Stimulated activated CD8-positive, alpha-beta memory T cell treated with anti-CD3 and anti-CD28 coated beads, Interleukin-4, amount 100 ng/mL, for 1 hour (primary cell): ENCODE measurements at places on chromosomes 4 and X.

DNA sequence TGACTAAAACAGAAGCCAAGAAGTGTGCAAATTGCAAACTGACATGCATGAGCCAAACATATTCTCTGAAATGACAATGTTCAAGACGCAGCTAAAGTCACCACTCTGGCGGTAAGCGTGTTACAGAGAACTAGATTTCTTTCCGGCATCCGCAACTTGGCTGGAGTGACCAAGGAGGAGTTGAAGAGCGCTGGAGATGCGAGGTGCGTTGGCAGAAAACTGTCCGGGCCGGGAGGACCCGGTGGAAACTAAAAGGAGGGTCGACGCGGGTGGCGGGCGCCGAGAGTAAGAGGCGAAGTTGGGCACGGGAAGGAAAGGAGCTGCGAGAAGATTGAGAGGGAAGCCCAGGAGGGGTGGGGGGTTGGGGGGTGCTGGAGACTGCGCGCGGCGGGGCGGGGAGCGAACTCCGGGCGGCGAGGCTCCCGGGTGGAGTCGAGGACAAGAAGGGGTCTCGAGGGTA is 807 bp downstream of the SEL1L3 start:
- DNase-seq: no peak

DNA sequence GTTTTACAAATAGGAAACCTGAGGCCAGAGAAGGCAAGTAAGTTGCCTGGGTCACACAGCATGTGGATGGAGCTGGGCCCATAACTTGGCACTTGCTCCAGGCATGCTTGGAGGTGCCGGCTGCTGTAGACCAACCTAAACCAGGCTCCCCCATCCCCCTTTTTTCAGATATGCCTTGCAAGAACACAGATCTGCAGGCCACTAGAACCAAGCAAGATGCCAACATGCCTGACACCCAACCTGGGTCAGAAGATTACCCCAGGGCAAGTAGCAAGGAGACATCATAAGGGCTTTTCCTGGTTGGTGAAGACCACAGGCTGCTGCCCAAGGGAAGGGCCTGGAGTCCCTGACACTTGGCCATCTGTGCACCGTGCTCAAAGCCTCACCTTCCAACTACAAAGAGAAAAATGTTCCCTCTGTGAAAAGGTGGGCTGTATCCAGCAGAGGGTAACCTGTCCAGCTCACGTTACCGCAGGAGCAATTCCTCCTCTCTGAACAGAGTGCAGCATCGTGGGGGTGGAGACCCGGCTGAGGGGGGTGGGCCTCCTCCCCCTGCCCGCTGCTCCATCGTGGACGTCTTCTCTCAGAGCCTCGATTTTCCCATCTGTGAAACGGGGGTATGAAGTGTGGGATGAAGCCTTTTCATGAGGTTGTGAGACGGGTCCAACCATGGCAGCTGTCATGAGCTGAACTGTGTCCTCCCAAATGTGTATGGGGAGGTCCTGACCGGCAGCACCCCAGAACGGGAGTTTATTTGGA is 23.0 kb downstream of the HMX1 start:
- no peak for DNase-seq

DNA sequence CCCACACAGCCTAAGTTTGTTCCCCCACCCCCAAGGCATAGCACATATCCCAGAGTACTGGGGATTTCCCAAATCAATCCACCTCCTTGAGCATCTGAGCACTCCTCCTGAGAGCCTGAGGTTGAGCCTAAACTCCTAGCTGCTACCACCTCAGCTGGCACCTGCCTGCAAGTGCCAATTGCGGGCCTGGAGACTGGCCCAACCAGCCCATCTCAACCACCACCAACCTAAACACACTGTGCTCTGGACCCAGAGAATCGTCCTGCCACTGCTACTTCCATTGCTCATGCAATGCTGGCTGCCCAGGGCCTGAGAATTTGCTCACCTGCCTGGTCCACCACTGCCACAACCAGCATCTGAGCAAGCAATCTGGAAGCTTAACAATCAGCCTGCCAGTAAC is 177.1 kb downstream of the FGF13 start:
- no peak for DNase-seq

- no peak for DNase-seq
Measured at GRCh38 chr4:122552898-122553297, 68.0 kb downstream of the IL21 start.

DNA sequence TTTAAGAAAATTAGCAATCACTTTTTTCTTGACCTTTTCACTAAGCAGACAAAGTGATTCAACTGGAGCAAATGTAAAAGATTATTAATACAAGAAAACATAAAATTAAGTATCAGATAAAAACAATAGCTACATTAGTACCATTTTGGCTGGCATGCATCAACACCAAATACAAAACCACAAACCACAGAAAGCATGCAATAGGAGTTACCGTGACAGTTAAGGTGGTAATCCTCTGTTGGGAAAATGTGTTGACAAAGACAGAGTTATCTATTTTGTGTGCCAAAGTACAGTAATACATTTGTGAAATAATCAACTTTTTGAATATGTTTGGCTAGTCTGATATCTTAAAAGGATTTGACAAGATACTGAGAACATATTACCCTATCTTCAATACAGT is 89.8 kb upstream of the ETNPPL start:
- DNase-seq: no peak

GRCh38 chr4:52407545-52407944 is 251.6 kb downstream of the USP46 start:
- no peak for DNase-seq

DNA sequence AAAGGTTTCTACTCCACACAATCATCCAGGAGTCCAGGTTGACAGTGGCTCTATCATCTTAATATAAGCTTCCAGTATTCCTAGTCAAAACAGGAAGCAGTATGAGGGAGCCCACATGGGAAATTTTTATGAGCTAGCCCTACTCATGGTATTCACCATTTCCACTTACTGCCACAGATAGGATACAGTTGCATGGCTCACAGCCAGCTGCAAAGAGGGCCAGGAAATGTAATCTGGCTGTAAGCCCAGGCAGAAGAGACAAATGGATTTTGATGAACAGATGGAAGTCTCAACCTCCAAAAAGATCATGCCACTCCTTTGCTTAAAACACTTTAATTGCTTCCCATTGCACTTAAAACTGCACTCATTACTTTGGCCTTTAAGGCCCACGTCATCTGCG is 150.6 kb downstream of the ADAMTS3 start:
- no peak for DNase-seq

DNA sequence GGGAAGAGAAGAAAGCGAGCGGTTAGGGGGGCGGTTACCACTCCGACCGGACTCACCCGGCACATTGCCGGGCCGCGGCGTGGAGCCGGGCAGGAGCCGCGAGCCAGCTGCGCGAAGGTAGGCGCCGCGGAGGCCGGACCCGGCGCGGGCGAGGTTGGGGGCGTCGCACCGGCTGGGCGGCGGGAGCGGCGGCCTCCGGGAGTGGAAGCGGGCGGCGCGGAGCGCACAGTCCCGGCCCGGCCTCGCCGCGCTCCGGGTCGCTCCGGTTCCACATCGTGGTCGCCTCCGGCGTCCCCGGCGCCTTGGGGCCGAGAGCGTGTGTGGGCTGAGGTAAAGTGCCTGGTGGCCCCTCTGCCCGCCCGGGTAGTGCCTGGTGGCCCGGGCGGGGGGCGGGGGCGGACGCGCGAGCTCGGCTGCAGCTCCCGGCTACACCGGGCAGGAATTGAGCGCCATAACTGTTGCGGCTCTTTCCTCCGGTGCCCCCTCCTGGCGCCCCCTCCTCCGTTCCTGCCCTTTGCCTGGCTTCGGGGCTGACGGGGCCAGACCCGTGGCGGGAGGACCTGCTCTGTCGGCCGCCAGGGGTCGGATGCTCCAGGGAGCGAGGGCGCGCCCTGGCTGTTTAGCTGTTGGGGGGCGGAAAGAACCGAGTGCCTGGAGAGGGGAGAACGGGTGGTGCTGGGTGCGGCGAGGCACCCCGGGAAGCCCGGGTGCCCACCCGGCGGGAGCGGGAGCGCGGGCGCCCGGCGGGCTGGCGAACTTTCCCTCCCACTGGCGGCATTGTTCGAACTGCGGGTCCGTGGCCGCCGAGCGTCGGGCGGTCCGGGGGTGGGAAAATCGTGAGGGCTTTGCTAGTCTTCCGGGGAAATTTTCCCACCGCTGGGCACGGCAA is 626 bp downstream of the JADE3 start:
- DNase-seq: no peak

GRCh38 chr4:4446434-4446833 is 59.5 kb downstream of the NSG1 start:
- no peak for DNase-seq

DNA sequence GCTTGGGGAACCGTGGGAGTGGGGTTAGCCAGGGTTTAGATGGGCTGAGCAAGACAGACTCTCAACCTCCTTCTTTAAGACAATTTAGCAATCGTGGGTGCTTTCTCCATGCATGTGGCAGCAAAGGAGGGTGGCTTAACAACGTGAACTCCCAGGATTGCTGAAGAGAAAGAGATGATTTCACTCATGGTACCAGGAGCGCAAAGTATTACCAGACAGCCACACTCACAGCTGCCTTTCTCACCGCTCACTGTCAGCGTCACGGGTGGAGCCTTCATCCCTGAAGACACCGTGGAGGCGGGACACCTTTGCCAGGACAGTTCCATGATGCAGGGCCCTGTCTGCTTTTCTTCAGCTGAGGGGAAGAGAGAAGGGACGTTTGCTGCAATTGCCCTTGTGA is 212.5 kb upstream of the PSAPL1 start:
- no peak for DNase-seq

DNA sequence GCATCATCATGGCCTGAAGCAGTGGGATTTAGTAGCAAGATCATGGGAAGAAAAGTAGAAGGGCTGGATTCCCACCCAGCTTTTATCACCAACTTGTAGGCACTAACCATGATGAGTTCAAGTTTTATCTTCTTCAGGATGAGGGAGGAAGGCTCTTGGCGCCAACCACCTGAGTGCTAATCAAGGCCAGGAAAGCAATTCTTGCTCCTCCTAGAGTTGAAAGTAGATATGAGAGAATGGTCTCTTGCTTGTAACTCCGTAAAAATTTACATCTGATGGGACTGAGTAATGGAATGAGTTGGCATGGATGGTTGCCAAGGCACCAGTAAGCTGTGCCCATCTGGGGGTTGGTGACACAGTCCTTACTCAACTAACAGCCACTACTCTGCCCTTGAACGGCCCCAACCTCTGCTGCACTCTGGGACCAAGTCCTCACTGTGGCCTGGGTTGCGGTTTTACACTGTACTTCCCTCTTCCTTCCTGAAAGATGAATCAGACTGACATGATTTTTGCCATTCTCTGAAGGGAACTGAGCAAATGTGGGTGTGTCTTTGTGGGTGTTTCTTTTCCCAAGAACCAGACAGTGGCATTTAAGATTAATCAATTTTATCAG is 39.4 kb upstream of the NDP start:
- peak; percentile 5 for DNase-seq

- no peak for DNase-seq
Measured at GRCh38 chr4:24594887-24595286, 10.5 kb upstream of the DHX15 start.

DNA sequence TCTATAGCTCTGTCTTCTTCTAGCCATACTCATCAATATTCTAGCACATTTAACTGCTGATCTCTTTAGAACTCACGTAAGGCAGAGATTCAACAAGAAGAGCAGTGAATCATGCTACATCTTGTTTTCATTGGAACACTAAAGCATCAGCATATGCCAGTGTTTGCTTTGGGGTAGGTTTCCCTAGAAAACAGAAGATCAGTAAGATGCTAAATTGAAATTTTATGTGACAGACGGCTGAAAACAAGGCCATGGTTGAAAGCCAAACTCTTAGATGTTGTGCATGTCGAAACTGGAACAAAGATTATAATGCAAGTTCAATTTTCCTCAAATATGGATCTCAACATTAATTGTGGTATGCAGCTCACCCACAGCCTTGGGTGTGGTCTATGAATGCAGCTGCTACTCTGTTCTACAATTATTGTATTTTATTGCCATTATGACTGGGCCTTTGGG is 107.6 kb downstream of the PDLIM5 start:
- no peak for DNase-seq

- DNase-seq: no peak
Measured at GRCh38 chr4:147773261-147774184, 41.6 kb downstream of the ARHGAP10 start.

GRCh38 chrX:2696698-2697215 is 5.7 kb downstream of the CD99 start:
- peak; percentile 33 for DNase-seq

GRCh38 chrX:9352694-9353411 is 112.0 kb upstream of the TBL1X start:
- no peak for DNase-seq

DNA sequence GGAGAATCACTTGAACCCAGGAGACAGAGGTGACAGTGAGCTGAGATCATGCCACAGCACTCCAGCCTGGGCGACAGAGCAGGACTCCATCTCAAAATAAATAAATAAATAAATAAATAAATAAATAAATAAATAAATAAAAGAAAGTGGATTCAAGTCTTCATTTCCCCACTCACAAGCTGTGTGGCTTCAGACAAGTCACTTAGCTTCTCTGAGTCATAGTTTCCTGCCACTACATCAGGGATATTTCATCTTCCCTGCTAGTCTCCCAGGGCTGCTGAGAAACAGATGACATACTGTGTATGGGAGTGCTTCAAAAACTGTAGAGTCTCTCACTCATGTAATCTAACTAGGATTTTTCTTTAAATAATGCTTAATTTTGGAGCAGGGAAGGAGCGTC is 37.2 kb downstream of the TBC1D9 start:
- DNase-seq: no peak
